ENCODE measurements at places on chromosomes 7 and 10.
A peak's percentile ranks its signal among the peaks of the same experiment; 100 is the strongest.

DNA sequence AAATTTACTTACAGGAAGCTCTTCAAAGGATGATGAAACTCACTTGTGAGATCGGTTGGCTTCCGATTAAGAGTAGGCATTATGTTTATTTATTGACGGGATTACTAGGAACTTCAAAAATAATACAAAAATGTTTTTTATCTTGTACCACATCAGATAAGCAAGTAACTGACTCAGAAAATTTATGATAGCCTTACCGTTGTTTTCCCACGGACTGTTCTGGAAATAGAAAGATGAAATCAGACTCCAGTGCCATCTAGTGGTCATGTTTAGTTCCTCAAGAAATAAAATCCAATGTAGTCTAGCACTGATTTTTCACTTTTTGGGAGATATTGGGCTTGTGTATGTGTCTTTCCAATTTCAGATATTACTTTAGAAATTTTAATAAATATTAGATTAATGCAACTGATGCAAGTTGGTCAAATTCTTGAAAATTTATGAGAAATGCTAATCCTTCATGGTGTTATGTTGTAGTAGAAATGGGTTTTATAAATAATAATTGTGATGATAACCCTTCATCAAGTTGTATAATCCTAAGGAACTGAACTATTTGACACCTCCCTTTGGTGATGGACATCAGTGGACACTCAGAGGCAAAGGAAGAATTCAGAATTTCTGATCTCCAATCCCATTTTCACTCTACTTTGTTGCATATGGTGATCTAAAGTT lies 168.8 kb downstream of the TMEM26 start:
- DNase-seq = no peak

GRCh38 chr10:44099511-44099910 lies 285.4 kb downstream of the CXCL12 start:
- DNase-seq = no peak

GRCh38 chr10:70588859-70589570 lies 13.5 kb downstream of the PRF1 start:
- peak; percentile 24 for DNase-seq

DNA sequence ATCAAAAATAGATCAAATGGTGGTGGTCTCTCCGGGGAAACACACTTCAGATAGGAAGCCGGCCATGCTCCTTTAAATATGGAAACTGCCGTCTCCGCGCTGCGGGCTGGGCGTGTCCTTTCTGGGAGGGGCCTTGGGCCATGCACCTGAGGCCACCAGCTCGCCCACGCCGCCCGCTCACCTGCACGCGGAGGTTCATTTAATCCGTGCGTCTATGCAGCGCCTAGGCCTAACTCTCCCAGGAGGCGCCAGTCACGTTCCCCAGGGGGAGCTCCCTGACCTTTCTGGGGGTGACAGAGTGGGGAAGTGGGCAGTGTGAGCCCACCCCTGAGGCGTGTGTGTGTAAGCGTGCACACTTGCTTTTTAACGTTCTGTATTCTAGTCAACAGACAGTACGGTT lies 64.0 kb downstream of the C10orf143 start:
- DNase-seq = peak; percentile 68

- no peak for DNase-seq
Observed at GRCh38 chr10:120578134-120578533, 121.1 kb downstream of the PLPP4 start.

DNA sequence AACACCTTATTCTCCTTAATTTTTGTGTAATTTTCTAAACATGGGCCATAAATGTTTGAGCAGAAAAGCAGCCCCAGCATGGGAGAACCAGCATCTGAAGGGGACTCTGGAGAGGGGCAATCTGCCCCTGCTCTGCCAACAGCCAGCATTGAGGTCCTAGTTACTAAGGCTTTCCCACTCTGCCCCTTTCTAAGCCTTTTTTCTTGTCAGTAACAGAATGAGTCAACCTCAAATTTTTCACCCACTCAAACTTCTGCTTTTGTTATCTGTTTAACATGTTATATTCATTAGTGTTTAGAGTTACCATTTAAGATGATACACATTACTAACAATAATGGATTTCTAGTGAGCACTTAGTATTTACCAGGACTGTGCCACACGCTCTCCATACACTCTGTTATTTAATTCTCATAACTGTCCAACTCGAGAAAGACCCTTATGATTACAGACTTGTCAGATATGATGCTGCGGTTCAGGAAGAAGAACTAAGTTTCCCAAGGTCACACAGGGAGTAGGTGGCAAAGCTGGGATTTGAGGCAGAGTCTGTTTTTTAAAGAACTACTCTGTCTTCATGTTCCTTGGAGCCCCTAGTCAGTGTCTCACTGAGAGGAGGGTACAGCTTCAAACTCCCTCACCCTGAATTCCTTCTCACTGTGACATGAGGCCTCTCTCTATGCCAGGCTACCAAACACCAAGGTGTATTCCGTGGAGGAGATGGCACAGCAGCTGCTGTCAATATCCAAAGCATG lies 19.9 kb upstream of the GPAM start:
- no peak for DNase-seq

GRCh38 chr7:67487316-67487715 lies 490.7 kb downstream of the TYW1 start:
- DNase-seq = no peak

- DNase-seq = no peak
Observed at GRCh38 chr10:24894728-24895127, 57.7 kb downstream of the PRTFDC1 start.

GRCh38 chr7:47508389-47509380 lies 73.2 kb downstream of the TNS3 start:
- no peak for DNase-seq

- DNase-seq = no peak
Observed at GRCh38 chr10:12503311-12503710, 154.0 kb downstream of the CAMK1D start.

DNA sequence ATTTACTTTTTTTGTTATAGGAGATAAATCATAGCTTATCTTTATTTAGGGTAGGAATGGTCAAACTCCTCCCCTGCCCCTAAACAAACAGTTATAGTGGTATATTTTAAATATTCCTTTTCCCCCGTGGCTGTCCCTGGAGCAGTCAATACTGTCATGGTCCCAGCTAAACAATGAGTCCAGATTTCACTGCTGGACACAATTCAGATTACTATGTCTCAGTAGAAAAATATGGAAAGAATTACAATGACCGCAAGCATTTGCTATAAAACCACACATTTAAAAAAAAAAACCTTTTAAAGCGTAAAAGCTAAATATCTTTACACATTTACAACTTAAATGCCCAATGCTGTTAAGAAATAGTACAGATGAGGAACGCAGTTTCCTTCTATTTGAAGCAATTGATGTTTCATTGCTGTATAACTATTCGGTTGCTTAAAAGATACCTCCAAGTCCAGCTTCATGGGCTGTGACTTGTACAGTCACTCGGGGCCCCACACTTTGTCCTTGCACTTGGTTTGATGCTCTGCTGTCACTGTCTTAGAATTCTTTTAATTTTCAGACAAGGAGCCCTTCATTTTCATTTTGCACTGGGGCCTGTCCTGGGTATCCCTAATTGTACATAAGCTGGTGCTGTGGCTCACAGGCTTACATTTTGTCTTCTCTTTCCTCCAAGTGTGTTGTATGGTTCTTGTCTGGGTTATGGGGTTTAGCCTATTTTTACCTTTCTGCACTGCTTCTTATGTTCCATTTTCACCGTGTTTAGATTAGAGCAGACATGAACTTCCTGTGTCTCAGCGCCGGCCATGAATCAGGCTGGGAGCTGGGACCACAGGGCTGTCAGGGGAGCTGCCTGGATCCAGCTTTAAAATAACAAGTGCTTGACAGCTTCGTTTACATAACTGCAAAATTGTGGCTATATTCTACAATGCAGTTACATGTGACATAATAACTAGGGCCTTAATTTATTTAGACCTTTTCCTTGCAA lies 530.2 kb upstream of the FZD8 start:
- DNase-seq = no peak

GRCh38 chr7:157771-158625 lies 34.4 kb upstream of the FAM20C start:
- no peak for DNase-seq

DNA sequence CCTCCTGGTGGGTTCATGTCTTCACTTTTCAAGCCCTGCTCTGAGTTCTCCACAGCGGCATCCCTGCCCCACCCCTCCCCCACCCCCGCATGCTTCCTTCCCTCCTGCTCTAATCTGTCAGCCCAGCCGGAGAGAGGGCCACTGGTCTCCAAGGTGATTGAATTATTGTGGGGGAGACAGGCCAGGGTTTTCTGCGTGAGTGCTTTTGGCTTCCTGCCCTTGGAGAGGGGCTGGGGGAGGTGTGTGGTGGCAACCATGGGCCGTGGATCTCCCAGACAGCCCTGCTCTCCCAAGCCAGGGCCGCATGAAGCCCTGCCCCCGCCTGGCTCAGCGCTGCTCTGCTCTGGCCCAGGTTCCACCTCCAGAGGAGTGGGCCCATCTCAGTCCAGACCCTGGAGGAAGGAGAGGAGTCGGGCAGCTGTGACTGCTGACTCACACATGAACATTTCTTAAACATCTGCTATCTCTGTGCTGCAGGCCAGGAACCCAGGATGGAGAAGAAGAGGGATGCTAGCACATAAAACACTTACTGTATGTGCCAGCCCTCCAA lies 109.9 kb downstream of the ZMIZ1 start:
- no peak for DNase-seq

Measured in type B pancreatic cell (in vitro differentiated cells).